Fibroblast of the aortic adventitia (primary cell): ENCODE measurements at places on chromosomes 16 and 17.

DNA sequence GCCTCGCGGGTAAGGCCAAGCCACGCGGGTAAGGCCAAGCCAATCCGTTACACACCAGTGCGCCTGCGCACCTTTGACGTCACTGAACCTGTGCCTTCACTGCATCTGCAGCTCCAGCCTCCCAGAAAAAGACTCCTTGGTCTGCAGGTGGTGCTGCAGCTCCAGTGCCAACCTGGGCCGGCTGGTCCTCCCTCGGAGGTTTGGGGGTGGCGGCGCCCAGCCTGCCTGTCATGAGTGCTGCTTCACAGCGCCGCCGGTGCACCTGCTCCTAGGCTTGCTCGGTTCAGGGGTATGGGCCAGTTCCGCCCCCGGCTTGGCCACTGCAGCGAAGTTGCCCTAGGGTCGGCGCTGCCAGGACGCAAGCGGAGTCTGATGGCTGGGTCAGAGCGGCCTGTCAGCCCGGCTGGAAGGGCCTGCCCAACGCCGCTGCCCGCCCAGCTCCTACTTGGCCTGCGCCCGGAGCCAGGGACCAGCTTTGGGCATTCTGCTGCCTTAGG, 146.6 kb downstream of the USP22 start:
- DNase-seq = peak; percentile 23

DNA sequence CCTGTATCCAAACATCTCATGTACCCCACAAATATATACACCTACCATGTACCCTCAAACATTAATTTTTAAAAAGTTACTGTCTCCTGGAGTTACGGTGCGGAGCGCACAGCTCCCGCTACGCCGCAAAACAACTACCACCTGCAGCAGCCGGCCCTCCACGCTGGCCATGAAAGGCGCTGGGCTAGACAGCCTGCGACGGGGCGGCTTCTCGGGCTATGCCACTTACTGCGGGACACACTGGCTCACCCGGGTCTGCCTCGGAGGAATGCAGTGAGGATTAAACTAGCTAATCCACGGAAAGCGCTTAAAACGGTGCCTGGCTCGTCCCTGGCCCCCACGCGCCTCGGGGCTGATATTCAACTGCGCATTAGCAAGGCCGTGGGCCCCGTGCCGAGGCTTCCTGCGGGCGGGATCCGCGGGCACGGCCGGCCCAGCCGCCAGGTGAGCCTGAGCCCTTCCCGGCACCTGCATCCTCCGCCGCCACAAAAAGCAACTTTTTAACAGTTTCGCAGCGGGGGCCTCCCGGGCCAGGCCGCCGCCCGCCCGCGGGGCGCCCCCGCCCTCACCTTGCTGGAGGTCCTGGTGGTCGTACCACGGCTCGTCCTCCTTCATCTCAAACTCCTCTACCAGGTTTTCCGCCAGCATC, 633 bp downstream of the CDR2 start:
- DNase-seq = peak; percentile 35

GRCh38 chr16:88638323-88639230, at the start of gene IL17C:
TSS of gene IL17C (plus strand) at chr16:88638572. CDS start at chr16:88638642, 70 bp downstream.
- no peak for DNase-seq

DNA sequence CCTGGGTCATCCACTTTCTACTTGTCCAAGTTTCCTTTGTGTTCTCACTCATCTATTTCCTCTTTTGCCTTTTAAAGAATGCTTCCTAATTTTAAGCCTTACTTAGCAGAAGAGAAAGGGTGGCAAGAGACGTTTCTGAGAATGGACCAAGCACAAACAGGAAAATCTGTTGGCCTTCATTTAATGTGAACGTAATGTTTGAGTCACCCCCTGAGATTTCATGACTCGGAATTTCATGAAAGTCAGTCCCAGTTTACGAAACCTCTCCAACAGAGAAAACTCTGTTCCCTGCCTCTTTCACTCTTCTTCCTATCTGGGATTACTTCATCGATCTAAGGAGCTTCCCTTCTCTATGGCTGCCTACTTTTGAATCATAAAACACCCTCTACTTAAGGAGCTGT, at the start of gene CD300E:
Gene CD300E (minus strand): TSS at position 46 of the 401 bp plus-strand sequence. CDS start 117 bp downstream, outside the sequence.
- no peak for DNase-seq

DNA sequence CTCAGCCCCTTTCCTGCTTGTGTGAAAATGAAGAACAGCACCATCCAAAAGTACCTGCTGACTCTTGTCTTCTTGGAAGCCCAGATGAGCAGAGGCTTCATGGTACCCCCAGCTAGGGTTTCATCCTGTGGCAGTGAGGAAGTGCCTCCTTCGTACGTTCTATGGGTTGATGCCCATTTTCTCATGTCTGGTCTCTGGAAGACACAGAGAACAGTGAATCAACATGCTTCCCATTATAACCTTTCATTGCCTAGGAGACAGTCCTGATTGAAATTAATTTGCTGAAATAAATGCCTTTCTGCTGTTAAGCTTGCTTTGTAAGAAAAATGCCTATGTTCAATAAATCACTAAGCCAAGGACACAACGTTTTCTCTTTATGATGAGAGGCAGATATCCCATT, 36.5 kb downstream of the RCVRN start:
- DNase-seq = no peak

DNA sequence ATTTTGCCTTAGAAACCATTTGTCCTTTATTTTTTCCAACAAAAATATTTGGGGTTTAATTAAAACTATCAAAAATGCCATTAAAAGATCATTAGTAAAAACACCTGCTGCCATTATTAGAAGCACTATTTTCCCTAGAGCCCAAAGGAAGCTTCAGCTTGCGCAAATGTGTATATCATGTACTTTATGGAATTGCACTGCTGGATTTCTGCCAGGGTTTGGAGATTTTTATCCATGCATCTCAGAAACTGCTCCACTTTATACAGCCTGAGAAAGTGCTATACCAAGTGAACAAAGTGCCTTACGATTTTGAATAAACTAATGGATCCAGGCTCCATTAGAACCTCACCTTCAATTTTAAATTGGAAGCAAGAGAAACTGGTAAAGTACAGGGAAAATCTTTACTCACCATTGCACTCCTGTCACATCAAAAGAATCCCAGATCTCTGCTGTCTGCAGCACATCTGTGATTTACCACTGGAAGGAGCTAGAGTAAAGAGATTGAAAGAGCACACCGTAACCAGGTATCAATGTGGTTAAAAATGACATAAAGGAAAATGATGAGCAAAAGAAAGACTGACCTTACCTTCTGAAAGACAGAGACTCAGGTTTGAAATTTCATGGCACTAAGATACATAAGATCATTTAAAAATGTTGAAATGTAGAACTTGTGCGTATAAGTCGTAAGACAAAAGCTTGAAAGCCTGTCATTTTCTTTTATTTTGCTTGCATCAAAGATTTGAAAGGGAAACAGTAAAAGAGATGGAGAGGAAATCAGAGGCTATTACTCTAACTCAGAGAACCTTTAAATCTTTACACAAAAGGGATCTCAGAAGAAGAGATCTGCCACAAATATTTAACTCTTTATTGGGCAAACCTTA, 678.1 kb upstream of the GOT2 start:
- DNase-seq = no peak

- DNase-seq = no peak
Measured at GRCh38 chr16:11642765-11643116, 25.5 kb upstream of the SNN start.

GRCh38 chr17:48048384-48049126, 396 bp downstream of the NFE2L1 start:
- peak; percentile 94 for DNase-seq
